ENCODE measurements at places on chromosomes 12 and 14.

DNA sequence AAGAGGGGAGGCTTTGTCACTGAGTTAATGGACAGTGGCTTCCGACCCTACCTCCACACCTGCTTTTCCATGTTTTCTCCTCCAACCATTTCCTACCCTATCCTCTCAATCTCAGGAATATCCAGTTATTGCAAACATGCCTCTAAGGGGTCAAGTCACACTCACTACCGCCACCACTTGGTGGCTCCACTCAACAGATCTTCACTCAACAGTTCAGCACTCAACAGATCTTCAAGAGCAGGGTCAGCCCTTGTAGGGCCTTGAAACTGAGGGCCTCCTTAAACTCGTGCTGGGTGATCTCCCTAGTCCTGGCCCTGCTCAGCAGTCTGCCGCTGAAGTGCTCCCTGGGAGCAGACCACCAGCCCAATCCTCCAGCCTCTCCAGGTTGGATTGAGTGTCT is 14.2 kb downstream of the ZNF641 start:
- DNase-seq, result no peak

GRCh38 chr12:112908548-112908947 is 1.8 kb downstream of the OAS1 start:
- no peak for DNase-seq

DNA sequence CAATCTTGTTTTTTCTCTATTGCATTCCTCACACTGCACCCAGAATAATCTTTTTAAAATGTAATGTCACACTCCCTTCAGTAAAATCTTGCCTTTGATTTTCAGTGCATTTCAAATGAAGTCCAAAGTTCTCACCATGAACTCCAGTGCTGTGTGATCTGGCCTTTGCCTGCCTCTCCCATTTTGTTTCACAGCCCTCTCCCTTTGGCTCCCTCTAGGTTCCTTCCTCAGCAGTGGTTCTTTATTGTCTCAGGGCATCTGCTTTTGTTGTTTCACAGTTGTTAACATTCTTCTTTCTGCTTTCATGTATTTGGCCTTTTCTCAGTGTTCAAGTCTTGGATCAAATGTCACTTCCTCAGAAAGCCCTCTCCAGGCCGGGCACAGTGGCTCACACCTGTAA is 84.5 kb upstream of the AMN1 start:
- no peak for DNase-seq

DNA sequence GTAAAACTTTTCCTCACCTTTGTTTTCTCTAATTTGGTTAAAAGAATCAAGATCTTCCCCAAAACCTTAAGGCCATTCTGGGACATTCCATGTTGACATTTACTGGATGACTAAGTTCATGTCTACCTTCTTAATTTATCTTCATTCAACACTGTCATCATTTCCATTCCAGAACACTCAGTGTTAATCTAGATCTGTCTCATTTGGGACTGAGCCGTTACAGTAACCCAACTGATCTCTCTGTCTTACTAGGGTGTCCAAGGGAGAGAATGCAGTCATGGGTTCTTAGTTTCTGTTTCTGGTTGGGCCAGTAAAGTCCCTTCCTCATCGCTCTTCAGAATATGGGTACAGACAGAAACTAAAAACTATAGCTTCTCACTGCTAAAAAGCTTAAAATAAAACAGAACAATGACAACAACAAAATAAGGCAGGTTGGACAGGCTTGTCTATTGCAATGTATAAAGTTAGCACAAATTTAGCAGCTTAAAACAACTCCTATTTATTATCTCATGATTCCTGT is 144.8 kb downstream of the ASCL1 start:
- no peak for DNase-seq

GRCh38 chr14:102020058-102020971 is 55.9 kb downstream of the DYNC1H1 start:
- peak; percentile 87 for DNase-seq

GRCh38 chr14:80475074-80475473 is 263.8 kb upstream of the DIO2 start:
- no peak for DNase-seq

DNA sequence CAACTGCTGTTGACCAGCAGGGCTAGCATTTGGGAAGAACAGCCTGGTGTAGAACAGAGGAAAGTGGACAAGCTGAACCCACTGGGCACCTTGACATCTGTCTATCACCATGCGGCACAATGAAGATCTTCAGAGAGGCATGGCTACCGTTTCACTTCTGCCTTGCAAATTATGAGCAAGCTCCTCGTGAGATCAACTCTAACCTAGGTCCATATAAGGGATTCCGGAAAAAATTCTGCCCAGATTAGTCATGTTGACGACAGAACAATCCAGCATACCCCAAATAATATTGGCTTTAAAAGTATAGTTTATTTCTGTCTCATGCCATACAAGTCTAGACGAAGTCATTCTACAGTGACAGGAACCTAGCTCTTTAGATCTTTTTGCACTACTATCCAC is 91.6 kb upstream of the ATF7IP start:
- no peak for DNase-seq

DNA sequence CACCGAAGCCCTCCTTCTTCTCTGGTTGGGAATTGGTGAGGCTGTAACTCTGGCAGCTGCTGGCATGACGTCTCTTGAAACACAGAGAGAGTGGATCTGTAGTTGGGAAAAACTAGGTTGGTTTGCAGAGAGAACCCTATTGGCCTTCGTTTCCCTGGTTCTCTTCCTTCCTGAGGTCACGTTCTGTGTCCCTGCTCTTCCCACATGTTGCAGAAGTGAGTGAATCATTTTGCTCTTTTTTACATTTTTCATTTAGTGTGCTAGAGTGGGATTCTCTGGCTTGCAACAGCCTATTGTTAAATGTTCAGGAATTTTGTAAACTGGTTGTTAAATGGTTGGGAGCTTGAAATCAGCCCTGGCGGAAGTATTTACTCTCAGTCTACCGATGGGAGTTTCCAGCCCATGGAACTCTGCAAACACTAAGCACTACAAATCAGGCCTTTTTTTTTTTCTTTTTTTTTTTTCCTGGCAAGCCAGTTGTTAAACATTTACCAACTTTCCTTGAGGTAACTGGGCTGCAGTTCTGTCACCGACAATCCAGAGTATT is 26.8 kb upstream of the CKAP4 start:
- no peak for DNase-seq

DNA sequence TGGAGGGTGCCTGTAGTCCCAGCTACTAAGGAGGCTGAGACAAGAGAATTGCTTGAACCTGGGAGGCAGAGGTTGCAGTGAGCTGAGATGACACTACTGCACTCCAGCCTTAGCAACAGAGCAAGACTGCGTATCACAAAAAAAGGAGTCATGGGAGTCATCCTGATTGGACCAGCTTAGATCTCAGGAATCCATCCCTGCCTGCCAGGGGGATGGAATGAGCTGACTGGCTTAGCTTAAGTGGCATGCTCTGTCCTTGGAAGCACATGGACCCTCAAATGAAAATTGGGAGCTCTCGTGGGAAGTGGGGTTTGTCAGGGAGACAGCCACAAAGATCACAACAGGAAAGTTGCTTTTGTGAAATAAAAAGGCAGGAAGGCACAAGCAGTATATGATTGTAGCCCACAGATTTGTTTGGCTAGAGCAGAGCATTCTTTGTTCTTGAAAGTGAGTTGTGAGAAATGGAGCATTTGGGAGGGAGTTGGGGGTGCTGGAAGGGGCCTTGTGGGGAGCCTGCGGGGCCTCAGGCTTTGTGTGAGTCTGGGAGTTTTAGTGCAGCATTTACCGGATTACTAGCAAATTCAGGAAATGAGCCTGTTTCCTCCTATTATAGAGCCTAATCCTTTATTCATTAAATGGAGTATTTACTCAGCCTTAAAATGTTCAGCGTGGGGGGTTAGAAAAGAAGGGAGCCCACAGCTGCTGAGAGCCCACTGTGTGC is 30.7 kb downstream of the DGLUCY start:
- DNase-seq, result no peak

GRCh38 chr12:42758806-42759205 is 169.3 kb upstream of the PRICKLE1 start:
- no peak for DNase-seq

GRCh38 chr12:100061814-100062213 is 77.1 kb upstream of the ANKS1B start:
- DNase-seq, result no peak

GRCh38 chr12:24111086-24111485 is 161.6 kb upstream of the SOX5 start:
- DNase-seq, result no peak

- peak; percentile 18 for DNase-seq
Measured at GRCh38 chr12:754851-755562, 2.6 kb downstream of the WNK1 start.

DNA sequence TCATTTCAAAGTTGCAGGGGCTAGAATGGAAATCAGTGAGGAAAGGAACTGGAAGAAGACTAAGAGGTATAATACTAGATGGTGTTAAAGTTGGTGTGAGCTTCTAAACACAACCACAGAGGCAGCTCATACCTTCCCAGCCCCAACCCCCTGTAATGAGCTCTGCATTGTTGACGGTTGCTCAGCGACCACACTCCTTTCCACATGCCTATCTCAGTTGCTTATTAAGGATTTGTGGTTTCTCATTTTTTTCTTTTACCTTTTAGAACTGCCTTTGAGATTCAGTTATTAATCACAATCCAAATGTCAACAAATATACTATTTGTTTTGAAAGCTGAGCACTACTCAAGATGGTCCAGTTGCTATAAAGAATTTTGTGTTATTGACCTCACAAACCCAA is 62.1 kb upstream of the KIF21A start:
- no peak for DNase-seq

GRCh38 chr14:35257809-35258208 is 34.4 kb upstream of the PSMA6 start:
- DNase-seq, result no peak

- DNase-seq, result no peak
Measured at GRCh38 chr14:69268223-69268622, 8.3 kb downstream of the GALNT16 start.

GRCh38 chr12:52050758-52051541 is at the start of gene NR4A1:
Gene NR4A1, plus strand, starts transcription at chr12:52051442. Its CDS starts 2,887 bp downstream, at chr12:52054329.
- peak; percentile 97 for DNase-seq

GRCh38 chr14:78902010-78902623 is 731.9 kb downstream of the NRXN3 start:
- no peak for DNase-seq

DNA sequence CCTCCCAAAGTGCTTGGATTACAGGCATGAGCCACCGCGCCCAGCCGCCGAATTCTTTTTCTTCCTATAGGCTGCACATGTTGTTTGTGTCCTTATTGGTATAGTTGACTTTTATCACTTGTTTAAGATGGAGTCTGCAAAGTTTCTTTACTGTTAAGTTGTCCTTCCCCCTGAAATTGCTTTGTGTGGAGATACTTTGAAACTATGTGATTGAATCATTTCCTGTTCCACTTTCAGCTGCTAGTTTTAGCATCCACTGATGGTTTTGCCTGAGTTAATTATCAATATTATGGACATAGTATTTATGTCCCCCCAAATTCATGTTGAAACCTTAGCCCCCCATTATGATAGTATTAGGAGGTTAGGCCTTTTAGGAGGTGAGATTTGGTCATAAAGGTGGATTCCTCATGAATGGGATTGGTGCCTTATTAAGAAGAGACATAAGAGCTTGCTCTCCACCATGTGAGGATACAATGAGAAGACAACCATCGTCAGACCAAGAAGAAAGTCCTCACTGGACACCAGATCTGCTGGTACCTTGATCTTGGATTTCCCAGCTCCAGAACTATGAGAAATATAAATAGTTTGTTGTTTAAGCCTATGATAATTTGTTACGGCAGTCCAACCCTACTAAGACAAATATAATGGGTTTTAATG is 34.9 kb downstream of the PPHLN1 start:
- DNase-seq, result no peak

DNA sequence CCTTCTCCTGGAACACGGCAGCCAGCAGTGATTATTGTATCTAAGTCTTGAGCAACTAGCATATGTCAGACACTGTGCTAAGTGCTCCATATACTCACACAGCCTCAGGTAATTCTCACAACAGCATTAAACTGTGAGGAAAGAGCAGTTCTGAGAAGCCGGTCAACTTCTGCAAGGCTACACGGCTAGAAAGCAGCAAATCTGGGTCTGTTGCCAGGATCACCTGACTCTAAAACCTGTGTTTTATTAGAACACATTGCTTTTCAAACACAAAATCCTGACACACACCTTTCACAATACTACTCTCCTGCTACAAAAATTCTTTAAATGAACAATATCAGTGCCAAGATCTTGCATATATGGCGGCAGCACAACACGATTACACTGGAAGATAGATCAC is 49.8 kb upstream of the CRACR2A start:
- no peak for DNase-seq

DNA sequence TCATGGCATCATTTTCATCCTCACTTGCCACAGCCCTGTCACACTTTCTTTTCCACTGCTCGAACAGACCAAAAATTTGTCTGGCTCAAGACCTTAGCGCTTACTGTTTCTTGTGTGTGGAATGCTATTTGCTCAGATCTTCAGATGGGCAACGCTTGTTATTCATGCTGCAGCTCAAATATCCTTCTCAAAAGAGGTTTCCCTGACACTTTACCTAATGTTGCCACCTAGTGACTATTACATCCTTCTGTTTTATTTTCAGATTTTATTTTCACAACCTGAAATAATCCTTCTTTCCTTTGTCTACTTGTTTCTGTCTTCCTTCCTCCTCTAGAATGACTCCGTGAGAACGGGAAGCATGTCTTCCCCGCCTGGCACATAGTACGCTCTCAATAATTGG is 5.6 kb downstream of the FBXO33 start:
- DNase-seq, result no peak

DNA sequence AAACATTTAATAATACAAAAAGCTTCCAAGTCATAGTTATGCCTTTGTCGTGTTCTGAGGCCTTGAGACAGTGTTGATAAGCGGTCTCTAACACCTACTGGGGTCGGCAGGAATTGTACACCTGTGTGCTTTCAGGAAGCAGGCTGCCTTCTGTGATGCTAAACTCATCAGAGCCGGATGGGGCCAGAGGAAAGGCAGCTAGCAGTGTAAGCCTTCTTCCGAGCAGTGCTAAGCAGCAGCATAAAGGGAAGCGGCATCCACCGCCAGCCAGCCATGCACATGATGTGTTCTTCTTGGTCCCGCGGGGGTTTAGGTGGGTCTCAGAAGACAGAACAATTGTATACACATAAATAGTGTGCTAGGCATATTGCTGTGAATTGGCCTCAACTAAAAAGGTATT is 159.3 kb downstream of the SLC15A4 start:
- DNase-seq, result no peak
